Breast epithelium (tissue), 4 donors: ENCODE measurements at places on chromosomes 4 and X.
A peak's percentile ranks its signal among the peaks of the same experiment; 100 is the strongest.

GRCh38 chr4:185404031-185404430 is 7.4 kb downstream of the ANKRD37 start:
- DNase-seq, result no peak

- DNase-seq, result no peak
Observed at GRCh38 chrX:153562546-153562945, 36.4 kb downstream of the CCNQ start.

DNA sequence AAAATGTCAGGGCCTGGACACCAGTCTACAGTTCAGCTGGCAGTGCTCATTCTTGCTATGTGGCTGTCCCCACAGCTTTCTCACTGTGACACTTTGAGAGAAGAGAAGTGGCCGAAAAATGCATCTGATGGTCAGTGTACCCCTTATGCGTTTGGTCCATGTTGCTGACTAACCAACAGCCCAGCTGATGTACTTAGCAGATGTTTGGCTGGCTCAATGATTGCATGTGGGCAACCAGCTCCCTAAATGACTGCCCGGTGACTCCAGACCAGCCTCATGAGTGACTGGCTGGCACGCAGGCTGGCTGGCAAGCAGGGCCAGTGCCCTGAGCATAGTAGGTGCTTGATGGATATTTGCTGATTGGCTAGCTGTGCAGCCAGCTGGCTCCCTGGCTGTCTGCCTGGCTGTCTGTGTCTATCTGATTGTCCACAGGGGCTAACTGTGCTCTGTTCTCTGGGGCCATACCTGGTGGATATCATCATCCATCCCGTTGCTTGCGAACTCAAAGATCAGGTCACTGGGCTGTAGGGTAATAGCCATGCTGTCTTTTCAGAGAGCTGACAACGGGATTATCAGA is 29.4 kb downstream of the ELF4 start:
- DNase-seq, result no peak

GRCh38 chr4:88242144-88242543 is 42.2 kb downstream of the PPM1K start:
- DNase-seq, result no peak

DNA sequence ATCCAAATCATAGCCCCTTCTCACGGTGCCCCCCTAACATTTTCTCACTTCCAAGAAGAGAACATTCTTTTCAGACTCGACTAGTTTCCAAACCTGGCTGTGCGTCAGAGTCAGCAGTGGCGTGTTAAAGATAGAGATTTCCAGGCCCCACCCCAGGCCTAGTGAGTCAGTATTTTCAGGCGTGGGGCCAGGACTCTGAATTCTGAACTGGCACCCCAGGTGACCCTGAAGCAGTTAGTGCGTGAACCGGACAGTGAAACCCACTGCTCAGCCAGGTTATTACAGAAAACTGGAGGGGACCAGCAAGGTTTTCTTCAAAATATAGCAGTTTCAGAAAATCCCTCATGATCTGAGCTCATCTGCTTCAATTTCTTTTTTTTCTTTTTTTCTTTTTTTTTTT is 35.0 kb upstream of the BCOR start:
- DNase-seq, result no peak

GRCh38 chr4:180680305-180680704 is 1562.9 kb upstream of the TENM3 start:
- no peak for DNase-seq

DNA sequence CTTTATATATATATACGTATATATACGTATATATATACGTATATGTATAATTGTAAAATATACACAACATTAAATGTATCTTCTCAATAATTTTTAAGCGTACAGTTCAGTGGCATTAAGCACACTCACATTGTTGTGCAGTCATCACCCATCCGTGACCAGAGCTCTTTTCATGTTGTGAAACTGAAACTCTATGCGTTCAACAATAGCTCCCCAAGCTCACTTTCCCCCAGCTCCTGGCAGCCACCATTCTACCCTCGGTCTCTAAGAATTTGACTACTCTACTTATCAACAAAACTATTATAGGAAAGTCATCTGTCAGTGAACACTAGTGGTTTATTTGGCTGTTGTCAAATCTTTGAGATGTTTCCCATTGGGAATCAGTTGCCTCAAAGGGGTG is 621.8 kb upstream of the GALNT7 start:
- DNase-seq, result no peak

DNA sequence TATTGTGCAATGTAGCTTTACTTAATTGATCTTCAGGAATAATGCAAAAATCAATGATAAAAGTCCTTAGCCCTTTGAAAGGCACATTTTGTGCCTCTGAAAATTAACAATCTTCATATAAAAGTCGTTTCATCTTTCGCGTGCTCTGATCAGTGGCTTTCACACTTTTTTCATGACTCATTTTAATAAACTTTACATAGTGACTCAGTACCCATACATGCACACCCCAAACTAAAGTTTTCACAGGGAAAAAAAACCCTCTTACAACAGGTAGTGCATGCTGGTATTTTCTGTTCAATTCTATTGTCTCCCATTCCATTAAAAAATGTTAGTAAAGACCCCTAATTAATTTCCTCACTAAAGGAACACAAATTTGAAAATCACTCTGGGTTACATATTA is 21.5 kb downstream of the RWDD4 start:
- DNase-seq, result no peak

GRCh38 chr4:182555997-182556418 is 312.8 kb downstream of the TENM3 start:
- DNase-seq, result no peak

DNA sequence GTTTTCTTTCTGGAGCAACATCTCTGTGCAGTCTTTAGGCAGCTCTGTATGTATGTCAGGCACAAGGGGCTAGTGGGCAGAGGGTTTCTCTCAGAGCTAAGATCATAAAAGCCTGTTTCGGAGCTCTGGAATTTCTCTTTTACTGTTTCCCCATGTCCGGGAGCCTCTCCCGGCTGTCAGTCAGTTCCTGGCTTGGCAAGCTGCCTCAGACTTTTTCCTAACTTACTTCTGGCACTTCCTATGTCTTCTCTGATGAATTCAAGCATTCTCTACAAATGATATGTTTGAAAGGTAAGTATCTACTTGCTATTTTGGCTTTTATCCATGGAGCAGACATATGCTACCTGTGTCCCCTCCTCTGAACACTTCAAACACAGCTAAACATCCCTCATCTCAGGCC is 129.3 kb upstream of the PGRMC2 start:
- no peak for DNase-seq

DNA sequence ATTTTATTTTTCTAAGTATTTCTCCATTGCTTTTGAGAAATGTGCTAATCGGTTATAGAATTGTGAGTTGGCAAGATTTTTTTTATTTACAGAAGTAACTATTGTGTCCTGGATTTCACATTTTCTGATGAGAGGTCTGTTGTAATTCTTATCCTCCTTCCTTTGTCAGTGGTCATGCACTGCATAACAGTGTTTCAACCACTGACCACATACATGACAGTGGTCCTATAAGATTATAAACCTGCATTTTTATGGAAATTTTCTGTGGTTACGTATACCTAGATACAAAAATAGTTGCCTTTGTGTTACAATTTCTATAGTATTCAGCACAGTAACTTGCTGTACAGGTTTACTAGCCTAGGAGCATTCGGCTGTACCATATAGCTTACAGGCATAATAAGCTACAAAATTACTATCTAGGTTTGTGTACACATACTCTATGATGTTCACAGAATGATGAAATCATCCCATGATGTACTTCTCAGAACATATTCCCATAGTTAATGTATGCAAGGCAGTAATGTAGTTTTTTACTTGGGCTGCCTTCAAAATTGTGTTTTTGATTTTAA is 47.8 kb downstream of the APELA start:
- DNase-seq, result no peak

DNA sequence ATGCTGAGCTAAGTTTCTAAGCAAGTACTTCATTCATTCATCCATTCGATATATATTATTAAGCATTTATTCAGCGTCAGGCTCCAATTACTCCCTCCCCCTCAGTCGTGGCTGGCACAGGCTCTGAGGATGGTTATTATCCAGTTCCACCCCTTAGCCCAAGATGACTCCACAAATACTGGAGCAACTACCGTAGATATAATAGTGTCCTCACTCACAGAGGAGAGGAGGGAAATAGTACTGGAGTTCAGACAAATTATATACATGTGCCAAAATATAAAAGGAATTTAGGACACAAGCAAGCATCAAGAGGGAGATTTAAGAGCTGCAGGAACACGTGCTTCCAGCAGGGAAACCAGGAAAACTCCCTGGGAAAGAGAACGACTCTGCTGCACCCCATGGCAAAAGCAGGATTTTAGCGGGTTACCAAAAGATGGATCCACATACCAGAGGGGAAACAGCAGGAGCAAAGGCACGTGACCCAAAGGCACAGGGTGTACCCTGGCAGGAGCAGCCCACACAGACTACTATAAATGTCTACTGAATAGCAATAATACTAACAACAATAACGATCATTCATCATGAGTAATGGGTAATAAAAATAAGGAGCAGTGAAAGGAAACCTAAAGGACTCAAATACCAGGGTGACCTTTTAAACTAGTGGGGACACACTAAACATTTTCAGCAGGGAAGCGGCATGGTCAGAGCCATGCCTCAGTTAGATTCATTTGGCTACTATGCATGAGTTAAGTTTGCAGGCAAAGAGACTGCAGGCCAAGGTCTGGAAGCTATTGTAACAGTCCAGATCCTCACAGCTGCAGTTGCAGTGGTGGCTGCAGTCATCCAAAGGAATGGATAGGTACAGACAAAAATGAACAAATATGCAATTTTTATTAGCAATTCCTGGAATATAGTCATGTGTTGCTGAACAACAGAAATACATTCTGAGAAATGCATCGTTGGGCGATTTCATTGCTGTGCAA is 153.7 kb downstream of the APBB2 start:
- no peak for DNase-seq

- no peak for DNase-seq
Observed at GRCh38 chrX:97609357-97609756, 725.6 kb downstream of the RPA4 start.

DNA sequence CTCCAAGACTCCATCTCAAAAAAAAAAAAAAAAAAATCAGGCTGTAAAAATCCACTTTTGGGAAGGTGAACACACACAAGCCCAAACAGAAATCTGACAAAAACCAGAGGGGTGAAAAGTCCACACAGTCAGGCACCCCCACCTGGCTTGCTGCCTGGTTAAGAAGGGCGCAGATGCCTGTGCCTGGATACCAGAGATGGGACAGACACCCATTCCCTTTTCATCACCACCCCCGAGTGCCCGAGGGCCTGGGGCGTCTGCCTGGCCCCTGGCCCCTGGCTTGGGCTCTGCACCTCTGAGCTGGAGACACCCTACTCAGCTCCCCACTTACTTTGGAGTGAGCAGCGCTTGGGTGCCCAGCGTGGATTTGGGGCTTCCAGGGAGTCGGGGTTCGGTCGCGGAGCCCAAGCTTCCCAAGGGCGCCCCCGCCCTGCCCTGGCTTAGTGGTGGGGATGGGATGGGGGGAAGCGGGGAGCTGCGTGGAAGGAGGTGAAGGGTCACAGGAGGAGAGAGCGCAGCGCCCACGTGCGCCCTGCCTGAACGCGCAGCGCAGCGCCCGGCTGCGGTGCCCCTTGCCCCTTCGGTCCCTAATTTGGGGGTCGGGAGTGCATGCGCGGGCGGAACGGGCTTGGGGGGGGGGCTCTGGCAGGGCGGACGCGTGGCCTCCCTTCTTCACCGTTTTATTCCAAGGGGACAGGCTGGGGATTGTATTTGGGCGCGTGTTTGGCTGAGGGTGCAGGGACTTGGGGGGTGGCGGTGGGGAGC is 11.3 kb downstream of the SHOX start:
- DNase-seq, result peak; percentile 36
